Inflammatory macrophage (primary cell): ENCODE measurements at places on chromosomes 13 and 19.

DNA sequence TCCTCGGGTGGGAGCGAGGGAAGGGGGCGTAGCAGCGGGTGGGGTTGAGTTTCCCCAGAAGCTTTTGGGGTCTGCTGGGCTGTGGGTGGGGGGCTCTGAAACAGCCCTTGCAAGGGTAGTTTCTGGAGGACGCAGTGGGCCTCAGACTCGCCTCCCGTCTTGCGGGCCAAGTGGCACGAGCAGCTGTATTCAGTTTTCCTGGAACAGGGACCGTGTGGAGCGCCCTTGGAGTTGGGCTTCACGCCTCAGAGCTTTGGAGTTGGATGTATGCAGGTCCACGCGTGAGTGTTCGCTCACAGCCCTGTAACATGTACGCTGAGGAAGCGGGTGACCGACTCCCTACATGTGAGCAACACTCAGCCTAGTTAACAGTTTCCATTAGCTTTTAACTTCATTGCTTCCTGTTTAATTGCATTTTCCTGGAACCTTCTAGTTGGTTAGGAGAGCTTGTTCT lies 603 bp downstream of the TM9SF2 start:
- DNase-seq, result peak; percentile 57

DNA sequence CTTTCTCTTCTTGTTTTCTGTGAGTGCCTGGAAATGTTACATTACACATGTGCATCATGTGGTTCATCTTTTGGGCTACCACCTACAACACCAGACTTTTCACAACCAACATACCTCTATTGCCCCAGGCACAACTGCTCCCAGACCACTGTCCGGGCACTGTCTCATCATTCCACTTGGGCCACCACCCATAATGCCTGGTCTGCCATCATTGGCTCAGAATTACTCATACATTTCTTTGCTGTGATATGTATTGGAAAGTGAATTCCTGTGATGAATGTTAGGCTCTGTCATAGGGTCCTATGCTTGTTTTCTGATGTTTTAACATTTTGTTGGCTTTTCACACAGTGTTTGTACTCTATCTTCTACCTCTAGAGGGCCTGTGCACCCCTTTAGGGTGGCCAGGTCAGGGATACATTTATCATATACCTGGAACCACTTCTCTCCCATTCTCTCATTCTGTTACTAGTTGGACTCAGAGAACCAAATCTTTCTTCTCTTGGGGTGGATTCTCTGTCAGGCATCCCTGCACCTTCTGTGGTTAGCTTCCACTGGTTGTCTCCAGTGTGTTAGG lies 172.8 kb downstream of the NHLRC3 start:
- DNase-seq, result no peak

DNA sequence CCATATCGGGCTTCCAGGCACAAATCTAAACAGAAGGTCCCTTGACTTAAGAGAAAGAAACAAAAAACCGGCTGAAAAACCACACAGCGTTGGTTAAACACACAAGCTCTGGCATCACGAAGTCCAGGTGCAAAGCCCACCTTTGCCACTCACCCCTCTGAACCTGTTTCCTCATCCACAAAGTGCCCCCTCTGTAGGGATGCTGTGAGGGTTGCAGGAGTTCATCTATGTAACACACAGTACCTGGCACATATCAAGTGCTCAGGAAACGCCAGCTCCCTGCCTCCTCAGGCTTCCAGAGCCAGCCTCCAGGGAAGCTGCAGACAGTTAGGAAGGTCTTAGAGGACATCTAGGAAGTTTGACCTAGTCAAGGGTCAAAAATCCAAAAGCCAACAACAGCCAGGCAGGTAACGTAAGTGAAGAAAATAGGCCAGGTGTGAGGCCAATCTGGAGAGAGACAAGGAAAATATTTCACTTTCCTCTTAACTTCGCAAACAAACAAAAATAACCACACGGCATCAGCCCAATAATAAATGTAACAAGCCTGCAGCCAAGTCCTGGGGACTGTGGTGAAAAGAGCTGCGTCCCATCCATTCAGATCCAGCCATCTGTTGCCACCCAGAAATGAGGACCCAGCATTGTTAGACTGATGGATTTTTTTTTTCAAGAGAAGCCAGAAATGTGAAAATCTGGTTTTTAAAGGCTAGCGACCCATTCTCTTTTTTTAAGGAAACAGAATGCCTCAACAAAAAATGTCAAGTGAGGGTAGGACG lies 10.0 kb downstream of the KDELR1 start:
- DNase-seq, result no peak

DNA sequence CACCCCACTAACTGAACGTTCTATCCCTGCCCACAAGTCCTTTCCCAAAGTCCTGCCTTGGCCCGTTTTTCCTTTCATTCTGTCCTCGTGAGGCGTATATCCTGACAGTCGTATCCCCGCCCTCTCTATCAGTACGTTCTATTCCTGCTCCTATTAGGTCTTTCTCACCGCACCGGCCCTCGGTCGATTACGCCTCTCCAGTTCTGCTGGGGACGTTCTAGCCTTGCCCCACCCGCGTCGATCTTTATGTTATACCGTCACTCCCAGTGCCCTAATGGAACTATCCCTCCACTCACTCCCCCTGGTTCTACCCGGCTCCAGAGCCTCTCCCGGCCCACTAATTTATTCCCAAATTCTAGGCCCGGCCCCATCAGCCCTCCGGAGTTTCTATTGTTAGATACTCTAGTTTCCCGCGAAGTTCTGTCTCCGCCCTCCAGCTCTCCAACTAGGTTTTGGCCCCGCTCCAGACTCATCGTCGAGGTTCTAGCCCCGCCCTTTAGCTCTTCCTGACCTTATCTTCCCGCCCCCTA lies 2.0 kb downstream of the PLAUR start:
- DNase-seq, result no peak

DNA sequence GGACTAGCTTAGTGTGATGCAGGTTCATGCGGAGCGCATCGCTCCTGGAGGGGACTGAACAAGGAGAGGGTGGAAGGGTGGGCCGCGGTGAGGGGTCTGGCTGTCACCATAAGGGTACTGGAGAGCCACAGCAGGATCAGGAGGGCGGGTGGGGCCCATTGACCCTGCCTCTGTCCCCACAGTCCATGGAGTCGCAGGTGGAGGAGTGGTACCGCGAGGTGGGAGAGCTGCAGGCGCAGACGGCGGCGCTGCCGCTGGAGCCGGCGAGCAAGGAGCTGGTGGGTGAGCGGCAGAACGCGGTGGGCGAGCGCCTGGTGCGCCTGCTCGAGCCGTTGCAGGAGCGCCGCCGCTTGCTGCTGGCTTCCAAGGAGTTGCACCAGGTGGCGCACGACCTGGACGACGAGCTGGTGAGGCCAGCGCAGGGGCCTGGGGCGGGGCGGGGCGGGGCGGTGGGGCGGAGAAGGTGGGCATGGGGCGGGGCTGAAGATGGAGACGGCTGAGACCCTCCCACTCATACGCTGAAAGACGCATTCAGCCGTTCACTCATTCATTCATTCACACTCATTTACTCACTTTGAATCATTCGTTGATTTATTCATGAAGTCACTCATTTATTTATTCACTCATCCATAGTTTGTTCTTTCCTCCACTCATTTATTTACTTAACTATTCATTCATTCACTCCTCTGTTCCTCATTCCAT lies 27.5 kb upstream of the SHKBP1 start:
- peak; percentile 25 for DNase-seq

DNA sequence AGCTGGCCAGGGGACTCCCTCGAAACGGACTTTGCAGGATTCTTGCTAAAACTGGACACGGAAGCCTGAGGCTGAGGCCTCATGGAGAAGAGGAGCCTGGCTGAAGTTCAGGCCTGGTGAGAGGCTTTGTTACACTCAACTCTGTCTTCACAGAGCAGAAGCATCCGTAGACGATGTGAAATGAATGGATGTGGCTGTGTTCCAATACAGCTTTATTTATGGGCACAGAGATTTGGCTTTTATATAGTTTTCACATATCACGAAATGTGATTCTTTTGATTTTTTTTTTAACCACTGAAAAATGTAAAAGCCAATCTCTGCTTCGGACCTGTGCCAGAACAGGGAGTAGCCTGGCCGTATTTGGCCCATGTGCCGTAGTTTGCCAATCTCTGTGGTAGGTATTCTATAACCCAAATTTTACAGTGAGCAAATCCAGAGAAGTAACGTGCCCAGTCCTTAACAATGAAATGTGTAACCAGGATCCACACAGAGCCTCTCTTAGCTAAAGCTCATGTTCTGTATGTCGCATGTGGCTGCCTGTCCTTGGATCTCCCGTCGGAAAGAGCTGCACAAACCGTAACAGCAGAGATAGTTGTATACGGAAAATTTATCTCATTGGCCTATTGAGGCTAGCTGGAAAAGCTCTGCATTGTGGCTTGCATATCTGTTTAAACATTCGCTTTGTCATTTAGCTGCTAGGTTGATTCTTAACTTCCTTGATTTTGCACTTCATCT lies 171.6 kb upstream of the RNF113B start:
- no peak for DNase-seq

- DNase-seq, result no peak
Measured at GRCh38 chr19:29265436-29265835, 52.5 kb upstream of the UQCRFS1 start.

DNA sequence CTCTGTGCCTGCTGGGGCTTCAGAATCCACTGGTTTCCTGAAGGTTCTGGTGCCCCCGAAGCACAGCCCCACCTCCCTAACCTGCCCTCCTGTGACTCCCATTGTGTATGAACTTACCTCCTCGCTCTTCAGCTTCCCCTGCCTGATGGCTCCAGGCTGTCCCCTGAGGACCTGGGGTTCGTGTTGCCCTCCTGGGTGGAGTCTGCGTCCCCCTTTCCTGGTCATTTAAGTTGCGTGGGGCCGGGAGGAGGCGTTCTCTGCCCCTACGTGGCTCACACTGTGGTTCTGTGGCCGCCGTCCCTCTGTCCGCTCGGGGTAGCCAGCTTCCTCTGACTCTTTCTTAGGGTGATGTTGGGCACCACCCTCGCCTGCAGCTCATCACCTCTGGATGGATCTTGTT lies 13.9 kb downstream of the TFDP1 start:
- no peak for DNase-seq

DNA sequence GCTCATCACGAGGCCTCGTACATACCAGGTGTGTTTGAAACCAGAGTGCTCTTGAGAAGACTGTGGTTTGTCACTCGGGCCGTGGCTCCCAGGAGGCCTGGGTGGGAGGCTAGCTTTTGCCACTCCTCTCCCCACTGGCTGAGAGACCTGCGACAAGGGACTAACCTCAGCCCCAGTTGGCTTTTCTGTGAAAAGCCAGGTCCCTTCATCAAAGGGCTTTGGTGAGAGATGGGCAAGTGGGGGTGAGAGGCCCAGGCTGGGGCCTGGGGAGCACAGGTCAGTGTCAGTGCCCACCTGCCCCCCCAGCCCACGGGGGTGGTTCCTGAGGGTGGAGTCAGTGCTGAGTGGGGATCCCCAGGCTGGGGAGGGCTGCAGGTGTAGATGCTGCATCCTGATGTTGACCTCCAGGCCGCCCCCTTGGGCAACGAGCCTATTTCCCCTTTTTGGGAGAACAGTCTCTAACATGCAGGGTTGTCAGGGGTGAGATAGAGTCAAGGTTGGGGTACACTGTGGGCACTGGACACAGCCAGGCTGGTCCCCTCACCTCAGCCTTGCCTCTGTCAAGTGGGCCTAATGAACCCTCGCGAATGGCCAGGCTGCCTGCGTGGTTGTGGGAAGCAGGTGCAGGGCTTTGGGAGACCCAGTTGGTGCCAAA lies 661 bp downstream of the KCNJ14 start:
- DNase-seq, result no peak

DNA sequence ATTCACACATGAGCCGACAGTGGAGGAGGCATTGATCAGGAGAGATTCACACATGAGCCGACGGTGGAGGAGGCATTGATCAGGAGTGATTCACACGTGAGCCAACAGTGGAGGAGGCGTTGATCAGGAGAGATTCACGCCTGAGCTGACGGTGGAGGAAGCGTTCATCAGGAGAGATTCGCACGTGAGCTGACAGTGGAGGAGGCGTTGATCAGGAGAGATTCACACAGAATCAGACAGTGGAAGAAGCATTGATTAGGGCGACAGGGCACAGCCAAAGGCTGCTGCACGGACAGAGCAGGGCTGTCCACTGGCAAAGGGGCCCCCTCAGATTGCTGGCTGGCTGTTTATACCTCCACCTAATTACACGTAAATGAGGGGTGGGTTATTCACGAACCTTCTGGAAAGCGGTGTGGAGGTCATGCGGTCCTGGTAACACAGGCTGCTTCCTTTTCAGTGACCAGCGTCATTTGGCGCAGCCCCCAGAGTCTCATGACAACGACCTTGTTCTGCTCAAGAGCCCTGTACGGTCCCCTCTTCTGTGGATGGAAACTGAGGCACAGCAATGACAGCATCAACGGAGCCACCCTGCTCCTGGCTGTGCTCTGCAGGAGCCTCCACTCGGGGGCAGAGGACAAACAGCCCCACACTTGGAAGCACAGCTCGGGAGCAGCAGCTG lies 50.6 kb upstream of the GAS6 start:
- no peak for DNase-seq

DNA sequence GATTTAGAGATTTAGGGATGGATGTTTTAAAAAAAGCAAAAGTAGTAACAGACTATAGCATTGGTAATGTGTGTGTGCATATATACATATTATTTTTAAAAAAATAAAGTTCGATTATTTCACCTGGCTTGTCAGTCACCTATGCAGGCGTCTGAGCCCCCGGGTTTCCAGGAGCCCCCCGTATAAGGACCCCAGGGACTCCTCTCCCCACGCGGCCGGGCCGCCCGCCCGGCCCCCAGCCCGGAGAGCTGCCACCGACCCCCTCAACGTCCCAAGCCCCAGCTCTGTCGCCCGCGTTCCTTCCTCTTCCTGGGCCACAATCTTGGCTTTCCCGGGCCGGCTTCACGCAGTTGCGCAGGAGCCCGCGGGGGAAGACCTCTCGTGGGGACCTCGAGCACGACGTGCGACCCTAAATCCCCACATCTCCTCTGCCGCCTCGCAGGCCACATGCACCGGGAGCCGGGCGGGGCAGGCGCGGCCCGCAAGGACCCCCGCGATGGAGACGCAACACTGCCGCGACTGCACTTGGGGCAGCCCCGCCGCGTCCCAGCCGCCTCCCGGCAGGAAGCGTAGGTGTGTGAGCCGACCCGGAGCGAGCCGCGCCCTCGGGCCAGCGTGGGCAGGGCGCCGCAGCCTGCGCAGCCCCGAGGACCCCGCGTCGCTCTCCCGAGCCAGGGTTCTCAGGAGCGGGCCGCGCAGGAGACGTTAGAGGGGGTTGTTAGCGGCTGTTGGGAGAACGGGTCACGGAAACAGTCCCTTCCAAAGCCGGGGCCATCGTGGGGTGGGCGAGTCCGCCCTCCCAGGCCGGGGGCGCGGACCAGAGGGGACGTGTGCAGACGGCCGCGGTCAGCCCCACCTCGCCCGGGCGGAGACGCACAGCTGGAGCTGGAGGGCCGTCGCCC lies 840 bp upstream of the CCNA1 start:
- peak; percentile 49 for DNase-seq

- DNase-seq, result no peak
Measured at GRCh38 chr19:32902448-32902847, 32.9 kb upstream of the SLC7A9 start.

- DNase-seq, result no peak
Measured at GRCh38 chr13:51822106-51822815, 18.3 kb upstream of the DHRS12 start.

DNA sequence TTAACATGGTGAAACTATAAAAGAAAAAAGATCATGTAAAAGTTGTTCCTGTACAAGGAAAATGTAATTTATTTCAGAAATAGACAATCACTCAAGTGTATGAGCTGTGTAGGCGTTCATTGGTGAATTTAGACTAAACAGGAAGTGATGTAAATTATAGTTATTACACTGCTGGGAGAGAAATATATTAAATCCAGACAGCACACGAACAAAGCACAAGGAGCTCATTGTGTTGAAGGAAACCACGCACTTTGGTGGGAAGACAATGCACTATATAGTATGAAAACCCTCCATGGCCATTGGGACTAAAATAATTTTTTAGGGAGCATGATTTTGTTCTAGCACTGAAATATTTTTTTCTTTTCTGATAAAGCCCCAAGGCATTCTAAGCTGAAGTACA lies 450.5 kb downstream of the KLF12 start:
- no peak for DNase-seq

- no peak for DNase-seq
Measured at GRCh38 chr13:74158028-74158427, 23.8 kb upstream of the KLF12 start.
